ENCODE measurements at places on chromosomes 2 and 18.

DNA sequence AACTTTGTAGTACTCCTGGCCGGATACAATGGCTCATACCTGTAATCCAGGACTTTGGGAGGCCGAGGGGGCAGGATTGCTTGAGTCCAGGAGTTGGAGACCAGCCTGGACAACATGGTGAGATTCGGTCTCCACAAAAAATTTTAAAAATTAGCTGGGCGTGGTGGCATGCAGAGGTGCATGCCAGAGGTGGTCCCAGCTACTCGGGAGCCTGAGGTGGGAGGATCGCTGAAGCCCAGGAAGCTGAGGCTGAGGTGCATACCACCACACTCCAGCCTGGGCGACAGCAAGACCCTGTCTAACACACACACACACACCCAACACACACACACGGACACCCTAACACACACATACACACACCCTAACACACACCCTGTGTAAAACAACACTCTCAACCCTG lies 55.6 kb downstream of the HDAC4 start:
- no peak for DNase-seq

DNA sequence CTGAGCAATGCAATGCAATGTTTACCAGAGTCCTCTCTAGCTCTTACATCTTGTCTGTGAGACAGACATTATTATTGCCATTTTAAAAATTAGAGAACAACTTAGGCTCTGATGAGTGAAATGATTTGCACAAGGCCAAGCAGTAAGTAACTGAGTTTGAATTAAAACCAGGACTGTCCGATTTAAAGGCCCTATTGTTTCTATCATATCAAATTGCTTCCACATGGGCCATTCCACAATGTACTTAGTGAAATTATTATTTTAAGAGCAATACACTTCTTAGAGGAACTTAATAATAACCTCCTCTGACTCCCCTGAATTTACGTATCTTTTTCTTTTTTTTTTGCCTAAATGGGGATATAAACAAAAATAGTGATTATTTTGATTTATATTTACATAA lies 64.6 kb downstream of the PLCL1 start:
- no peak for DNase-seq

GRCh38 chr2:45009928-45010701 lies 863 bp upstream of the SIX2 start:
- no peak for DNase-seq

GRCh38 chr2:69615969-69616368 lies 27.6 kb downstream of the AAK1 start:
- no peak for DNase-seq

GRCh38 chr2:36397728-36398413 lies 42.3 kb downstream of the CRIM1 start:
- DNase-seq = no peak

DNA sequence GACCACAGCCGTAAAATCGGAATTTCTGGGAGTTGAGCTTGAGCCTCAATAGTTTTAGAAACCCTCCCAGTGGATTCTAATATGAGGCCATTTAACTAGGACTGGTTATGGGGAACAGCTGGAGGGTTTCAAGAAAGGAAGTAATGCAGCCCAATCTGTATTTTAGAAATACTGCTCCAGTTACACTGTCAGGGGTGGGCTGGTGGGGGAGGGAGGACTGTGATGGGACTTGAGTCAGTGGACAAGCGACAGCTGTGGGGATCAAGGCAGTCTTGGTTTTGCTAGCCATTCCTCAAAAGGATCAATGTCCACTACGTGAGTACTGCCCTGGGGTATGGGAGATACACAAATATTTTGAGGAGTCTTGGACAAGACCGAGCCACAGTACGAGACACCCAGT lies 34.8 kb downstream of the ASB1 start:
- DNase-seq = no peak

- no peak for DNase-seq
These were observed 9.7 kb upstream of the DNAJB2 start for GRCh38 chr2:219269362-219270054.
